NCI-H2081 treated with DMSO at 0.1 percent for 48 hours (cell line): ENCODE measurements at places on chromosomes 1 and 21.

- DNase-seq: no peak
These were observed 187.8 kb upstream of the PTBP2 start for GRCh38 chr1:96533820-96534219.

DNA sequence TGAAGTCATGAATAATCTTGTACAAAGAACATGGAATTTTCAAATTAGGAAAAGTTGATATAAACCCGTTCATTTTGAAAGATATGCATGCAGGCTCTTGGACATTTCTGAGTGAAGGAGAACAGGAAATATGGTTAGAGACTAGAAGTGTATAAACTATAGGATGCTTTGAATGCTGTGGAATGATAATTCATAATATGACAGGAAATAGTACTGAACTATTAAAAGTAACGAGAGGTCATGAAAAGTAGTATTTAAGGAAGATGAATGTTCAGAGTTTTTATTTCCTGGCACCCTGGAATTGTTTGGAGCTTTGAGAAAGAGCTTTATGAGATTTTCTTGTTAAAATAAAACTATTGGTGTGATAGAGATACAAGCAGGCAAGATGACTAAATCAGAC lies 18.7 kb upstream of the CRB1 start:
- DNase-seq: no peak

- no peak for DNase-seq
These were observed 13.6 kb upstream of the GBP6 start for GRCh38 chr1:89350298-89350697.

GRCh38 chr21:20627594-20627993 lies 370.6 kb upstream of the NCAM2 start:
- no peak for DNase-seq

GRCh38 chr21:40846103-40846502 lies 855 bp downstream of the DSCAM start:
- DNase-seq: peak; percentile 3

- no peak for DNase-seq
These were observed 79.7 kb downstream of the PDE9A start for GRCh38 chr21:42733037-42733627.

- no peak for DNase-seq
These were observed 3.0 kb downstream of the GGPS1 start for GRCh38 chr1:235331401-235331800.

DNA sequence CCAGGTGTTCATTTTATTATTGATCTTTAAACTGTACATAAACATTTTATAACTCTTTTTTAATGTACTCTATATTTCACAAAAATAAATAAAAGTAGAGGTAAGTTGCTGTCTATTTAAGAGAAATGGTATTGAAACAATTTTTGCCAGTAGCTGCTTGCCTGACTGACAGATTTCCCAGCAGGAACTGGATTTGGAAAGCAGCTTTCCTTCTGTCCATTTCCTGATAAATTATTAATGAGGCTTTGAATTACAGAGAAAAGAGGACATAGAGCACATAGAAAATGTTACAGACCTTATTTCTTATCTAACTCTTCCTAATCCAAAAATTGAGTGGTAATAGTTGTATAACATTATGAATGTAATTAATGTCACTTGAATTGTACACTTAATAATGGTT lies 79.7 kb upstream of the BCL10 start:
- DNase-seq: no peak

- DNase-seq: no peak
These were observed 17.8 kb downstream of the L1TD1 start for GRCh38 chr1:62212411-62212810.

DNA sequence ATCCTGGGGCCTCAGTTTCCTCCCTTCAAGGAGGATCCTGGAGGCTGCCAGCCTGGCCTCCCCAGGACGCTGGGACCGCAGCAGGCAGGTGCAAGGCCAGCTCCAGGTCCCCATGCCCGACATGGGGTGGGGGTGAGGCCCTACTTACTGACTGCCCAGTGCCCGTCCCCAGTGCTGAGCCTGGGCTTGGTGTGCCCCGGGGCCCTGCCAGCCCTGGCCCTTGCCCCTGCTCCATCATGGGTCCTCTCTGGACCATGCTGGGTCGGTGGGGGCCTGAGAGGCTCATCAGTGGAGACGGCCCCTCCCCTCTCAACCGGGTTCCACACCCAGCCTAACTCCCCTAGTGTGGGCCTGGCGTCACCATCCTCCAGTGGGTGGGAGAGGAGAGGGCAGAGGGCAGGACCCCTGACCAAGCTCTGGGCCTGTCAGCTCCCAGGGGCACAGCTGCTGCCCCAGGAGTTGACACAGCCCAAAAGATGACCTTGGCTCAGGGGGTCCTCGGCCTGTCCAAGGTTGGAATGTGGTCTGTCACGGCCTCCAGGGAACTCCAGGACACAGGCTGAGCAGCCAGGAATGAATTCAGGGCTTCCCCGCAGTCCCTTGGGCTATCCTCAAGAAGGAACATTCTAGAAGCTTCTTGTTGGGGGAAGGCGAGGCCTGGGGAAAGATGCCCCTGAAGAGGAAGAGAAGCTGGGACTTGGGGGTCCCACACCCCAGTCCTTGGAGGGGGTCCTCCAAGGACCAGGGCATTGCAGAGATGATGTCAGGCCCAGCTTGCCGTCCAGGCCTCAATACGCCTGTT lies 17.6 kb upstream of the ARF1 start:
- DNase-seq: no peak

GRCh38 chr1:47688461-47689296 lies 250.8 kb downstream of the FOXD2 start:
- no peak for DNase-seq

- no peak for DNase-seq
These were observed 1613.6 kb upstream of the PRMT6 start for GRCh38 chr1:105442901-105443300.

DNA sequence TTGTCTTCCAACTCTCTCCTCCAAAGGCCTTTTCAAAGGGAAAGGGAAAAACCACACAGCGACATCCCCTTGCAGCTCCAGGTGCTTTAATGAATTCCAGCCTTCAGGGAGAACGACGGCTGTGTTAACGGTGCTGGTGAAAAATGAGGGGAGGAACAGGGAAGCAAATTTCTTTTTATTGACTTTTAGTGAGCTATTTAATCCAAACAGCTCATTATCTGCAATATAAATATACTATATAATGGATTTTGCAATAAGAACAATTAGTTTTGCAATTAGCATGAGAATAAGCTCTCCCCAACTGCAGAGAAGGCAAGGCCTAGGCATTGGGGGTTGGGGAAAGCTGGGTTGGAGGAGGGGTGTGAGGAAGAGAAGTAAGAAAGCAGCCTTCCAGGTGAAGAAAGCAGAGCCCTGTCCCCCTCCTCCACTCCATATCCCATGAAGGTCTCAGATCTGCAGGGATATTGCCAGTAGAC lies 159.0 kb upstream of the ZC3H12A start:
- peak; percentile 45 for DNase-seq

- no peak for DNase-seq
These were observed 924 bp downstream of the TMEM240 start for GRCh38 chr1:1539310-1540089.

DNA sequence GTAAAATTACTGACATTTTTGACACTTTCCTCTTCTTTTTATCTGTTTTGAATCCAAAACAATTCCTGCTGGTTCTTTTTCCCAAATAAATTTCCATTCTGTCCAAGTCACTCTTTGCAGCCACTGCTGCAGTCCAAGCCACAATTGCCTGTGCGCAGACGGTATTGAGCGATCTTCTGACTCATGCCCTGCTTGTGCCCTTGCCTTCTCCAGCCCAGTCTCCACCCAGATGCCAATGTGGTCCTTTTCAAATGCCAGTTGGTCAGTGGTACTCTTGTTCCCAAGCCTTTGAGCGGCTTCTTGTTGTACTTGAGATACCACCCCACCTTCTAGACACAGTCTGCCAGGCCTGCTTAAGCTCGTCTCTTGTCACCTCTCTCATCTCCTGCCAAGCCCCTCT lies 78.9 kb downstream of the CAMTA1 start:
- DNase-seq: no peak
